Left lung (tissue), 14 donors: ENCODE measurements at places on chromosomes 16 and 17.

DNA sequence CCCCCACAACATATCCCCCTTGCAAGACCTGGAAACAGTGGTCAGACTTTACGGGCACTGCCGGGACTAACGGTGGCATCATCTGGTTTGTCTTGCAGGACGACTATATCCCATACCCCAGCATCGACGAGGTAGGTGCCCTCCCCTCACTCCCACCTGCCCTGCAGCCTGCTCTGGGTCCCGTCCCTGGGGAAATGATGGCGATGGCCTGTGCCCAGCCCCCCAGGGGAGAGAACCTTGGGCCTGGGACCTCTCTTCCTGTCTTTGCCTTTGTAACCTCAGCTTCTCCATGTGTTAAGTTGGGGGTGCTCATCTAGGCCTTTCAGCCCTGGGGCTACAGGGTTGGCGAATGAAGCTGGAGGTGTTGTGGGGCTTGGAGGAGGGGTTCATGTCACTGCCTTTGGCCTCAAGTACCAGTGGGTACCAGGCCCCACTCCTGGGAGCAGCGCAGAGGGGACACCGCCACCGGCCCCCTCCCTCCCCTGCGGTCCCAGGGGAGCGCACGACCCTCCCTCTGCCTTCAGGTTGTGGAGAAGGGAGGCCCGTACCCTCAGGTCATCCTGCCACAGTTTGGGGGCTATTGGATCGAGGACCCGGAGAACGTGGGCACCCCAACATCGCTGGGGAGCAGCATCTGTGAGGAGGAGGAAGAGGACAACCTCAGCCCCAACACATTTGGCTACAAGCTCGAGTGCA lies 99.9 kb downstream of the OR1D5 start:
- no peak for DNase-seq
- H3K4me1 ChIP-seq: peaks cover 7% of the 10 kb centered on the region
- H3K4me3 ChIP-seq: no peak overlapping the region
- no peak overlapping the region for H3K27ac ChIP-seq
- H3K36me3 ChIP-seq: no peaks in the 10 kb centered on the region

DNA sequence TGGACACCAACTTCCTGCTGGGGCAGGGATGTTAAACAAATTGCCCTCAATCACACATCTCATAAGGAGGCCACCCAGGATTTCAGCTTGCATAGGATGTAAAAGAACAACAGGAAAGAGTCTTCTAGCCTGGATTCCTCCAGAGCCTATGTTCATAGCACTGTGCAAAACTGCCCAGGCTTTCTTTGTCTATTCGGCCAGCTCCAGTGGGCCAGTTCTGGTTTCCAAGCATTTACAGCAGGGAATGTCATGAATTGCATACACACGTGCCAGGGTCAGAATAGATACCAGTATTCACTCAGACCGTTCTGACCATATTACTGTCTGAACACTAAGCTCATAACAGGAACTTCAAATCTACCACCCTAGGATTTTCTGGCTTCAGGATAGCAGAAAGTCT lies 273.2 kb downstream of the CDH8 start:
- no peaks in the 10 kb centered on the region for H3K4me1 ChIP-seq
- no peak overlapping the region for H3K27ac ChIP-seq

- H3K27ac ChIP-seq: peak overlapping the region; percentile 60
- no peaks in the 10 kb centered on the region for H3K36me3 ChIP-seq
- H3K27me3 ChIP-seq: no peaks in the 10 kb centered on the region
- peak; percentile 36 for DNase-seq
Measured at GRCh38 chr16:84718-85406, 6.8 kb downstream of the MPG start.

DNA sequence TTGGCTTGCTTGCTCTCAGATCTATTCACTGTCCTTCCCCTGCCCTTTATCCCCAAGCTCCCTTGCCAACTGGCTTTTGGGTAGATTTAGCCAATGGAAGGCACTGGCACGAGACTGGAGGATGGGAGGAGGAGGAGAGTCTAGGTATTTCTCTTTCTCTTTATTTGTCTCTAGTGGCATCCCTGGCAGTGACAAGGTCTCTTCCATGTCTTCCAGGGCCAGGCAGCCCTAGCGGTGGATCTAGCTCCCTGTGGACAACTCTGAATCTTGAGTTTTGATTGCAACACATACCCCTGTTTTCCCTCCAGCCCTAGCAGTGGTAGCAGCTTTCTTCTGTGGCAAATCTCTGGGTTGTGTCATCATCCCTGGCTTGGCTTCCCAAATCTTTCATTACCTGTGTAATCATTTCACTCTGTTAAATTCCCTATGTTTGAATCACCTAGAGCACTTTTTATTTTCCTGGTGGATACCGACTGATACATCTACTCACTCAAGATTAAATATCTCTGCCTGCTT lies 171.1 kb upstream of the IRX6 start:
- H3K36me3 ChIP-seq: no peaks in the 10 kb centered on the region
- no peaks in the 10 kb centered on the region for H3K27me3 ChIP-seq
- H3K27ac ChIP-seq: no peak overlapping the region
- H3K4me1 ChIP-seq: no peaks in the 10 kb centered on the region

- peak overlapping the region; percentile 58 for H3K27ac ChIP-seq
- peaks cover 25% of the 10 kb centered on the region for H3K4me1 ChIP-seq
- H3K4me3 ChIP-seq: no peak overlapping the region
- peak; percentile 73 for DNase-seq
- no peaks in the 10 kb centered on the region for H3K27me3 ChIP-seq
- H3K36me3 ChIP-seq: no peaks in the 10 kb centered on the region
Measured at GRCh38 chr16:11094075-11094856, 149.9 kb downstream of the CLEC16A start.

- no peak overlapping the region for H3K27ac ChIP-seq
- H3K36me3 ChIP-seq: no peaks in the 10 kb centered on the region
- no peaks in the 10 kb centered on the region for H3K27me3 ChIP-seq
- no peak for DNase-seq
Measured at GRCh38 chr17:54903375-54903774, 2.7 kb downstream of the TOM1L1 start.

DNA sequence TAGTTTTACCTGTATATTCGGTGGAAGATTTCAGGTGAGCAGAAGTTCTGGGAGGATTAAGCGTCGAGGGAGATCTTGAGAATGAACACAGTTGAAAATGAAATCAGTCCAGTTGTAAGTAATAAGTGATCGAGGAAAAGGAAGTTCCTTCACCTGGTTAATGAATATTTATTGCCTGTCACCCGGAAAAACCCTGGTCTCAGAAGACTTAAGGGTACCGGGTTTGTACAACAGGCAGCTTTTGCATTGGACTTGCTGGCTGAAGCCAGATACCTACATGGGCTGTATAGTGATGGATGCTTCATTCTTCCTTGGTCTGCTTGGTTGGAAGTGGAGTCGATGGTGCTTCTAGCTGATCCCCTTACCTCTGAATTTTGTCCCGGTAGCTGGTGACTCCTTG lies 72.7 kb downstream of the PRKCA start:
- no peaks in the 10 kb centered on the region for H3K4me1 ChIP-seq
- no peak overlapping the region for H3K4me3 ChIP-seq
- no peak overlapping the region for H3K27ac ChIP-seq
- no peaks in the 10 kb centered on the region for H3K27me3 ChIP-seq

DNA sequence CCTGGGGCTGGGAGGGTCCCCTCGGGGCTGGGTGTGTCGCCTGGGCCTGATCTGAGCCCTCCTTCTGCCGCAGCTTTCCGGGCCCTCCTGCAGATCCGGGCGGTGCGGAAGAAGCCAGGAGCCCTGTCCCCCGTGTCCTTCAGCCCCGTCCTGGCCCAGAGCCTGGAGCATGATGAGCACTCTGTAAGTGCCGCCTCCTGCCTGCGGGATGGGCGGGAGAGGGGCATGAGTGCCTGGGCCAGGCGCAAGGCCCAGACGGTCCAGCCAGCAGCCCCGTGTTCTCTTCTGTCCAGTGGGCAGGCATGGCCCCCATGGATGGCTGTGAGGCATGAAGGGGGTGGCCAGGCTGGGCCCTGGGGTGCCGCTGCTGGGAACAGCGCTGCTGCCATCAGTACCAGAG lies 16.0 kb upstream of the NUDT16L1 start:
- peak overlapping the region; percentile 13 for H3K27ac ChIP-seq
- peaks cover 4% of the 10 kb centered on the region for H3K4me1 ChIP-seq
- no peak overlapping the region for H3K4me3 ChIP-seq
- no peaks in the 10 kb centered on the region for H3K27me3 ChIP-seq

GRCh38 chr16:11750056-11750455 lies 7.4 kb upstream of the TXNDC11 start:
- no peaks in the 10 kb centered on the region for H3K36me3 ChIP-seq
- H3K27me3 ChIP-seq: no peaks in the 10 kb centered on the region
- no peak overlapping the region for H3K4me3 ChIP-seq
- no peak for DNase-seq
- no peak overlapping the region for H3K27ac ChIP-seq

DNA sequence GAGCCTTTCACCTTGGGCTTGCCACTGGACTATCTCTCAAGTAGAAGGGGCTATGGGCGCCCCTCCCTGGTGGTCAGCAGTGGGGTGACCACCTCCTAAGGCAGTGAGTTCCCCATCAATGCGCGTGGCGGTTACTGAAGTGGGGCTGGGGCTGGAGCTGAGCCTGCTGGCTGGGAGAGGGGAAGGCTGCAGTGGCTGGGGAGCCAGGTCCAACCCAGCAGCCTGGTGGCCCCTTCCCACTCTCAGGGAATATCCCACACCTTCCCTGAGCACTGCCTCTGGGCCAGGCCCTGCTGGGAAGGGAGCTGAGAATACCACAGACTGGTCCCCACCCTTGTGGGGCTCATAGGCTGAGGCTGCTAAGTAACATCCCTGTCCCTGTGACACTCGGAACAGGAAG lies 19.8 kb upstream of the MPRIP start:
- H3K27ac ChIP-seq: no peak overlapping the region
- peaks cover 15% of the 10 kb centered on the region for H3K4me1 ChIP-seq
- H3K27me3 ChIP-seq: no peaks in the 10 kb centered on the region
- no peak for DNase-seq
- no peak overlapping the region for H3K4me3 ChIP-seq
- H3K36me3 ChIP-seq: no peaks in the 10 kb centered on the region

- peaks cover 46% of the 10 kb centered on the region for H3K4me1 ChIP-seq
- H3K27ac ChIP-seq: no peak overlapping the region
- no peak for DNase-seq
Measured at GRCh38 chr16:79097166-79097565, 503.4 kb downstream of the MAF start.

DNA sequence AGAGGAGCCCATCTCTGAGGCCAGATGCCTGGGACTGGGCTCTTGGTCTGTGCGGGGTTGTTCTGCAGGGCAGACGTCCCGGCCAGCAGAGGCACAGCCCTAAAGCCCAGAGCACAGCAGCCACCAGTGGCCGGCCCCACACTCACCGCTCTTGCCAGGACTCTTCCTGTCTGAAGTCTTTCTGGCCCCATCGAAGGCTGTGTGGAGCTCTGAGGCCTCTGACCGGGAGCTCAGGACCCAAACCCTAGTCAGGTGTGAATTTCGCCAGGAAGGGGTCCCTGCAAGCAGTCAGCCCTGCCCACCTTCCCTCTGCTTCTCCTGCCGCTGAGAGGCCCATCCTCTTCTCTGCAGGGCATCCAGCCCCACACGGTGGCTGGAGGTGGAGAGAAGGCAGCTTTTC lies 10.7 kb downstream of the ACSF3 start:
- H3K4me3 ChIP-seq: no peak overlapping the region
- H3K27ac ChIP-seq: no peak overlapping the region
- no peaks in the 10 kb centered on the region for H3K4me1 ChIP-seq
- no peaks in the 10 kb centered on the region for H3K36me3 ChIP-seq
- no peak for DNase-seq
- H3K27me3 ChIP-seq: no peaks in the 10 kb centered on the region

DNA sequence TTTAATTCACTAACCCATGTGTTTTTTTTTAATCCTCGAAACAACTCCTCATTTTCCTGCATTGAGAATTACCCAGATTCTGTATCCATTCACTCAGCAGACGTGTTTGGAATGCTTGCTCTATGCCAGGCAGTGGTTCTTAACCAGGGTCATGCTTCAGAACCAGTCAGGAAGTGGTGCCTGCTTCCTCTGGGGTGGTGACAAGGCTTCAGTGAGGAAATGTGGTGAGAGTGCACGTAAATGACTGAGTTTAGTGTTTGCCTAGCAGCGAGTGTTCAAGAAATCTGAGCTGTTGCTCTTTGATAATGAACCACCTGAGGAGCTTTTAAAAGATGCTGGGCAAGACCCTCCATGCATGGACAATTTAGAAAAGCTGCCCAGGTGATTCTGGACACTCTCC lies 9.9 kb downstream of the ZFP90 start:
- H3K36me3 ChIP-seq: no peaks in the 10 kb centered on the region
- no peak overlapping the region for H3K27ac ChIP-seq
- no peaks in the 10 kb centered on the region for H3K4me1 ChIP-seq
- H3K4me3 ChIP-seq: no peak overlapping the region
- H3K27me3 ChIP-seq: no peaks in the 10 kb centered on the region

DNA sequence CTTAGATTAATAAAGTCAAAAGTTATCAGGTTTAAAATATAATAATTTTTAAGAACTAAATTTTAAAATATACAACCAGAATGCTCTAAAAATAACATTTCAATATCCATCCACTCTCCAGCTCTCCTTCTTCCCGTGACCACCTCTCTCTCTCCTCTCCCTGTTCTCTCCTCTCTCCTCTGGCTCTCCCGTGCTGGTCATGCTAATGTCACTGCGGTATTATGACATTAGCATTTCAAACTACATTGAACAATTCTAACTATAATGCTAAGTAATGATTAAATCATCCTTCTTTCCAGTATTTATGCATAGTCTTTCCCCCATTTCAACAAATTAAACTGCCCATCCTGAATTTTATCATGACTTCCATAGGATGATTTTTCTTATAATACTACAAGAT lies 154.7 kb downstream of the CEP112 start:
- H3K36me3 ChIP-seq: no peaks in the 10 kb centered on the region
- no peak overlapping the region for H3K27ac ChIP-seq
- H3K4me3 ChIP-seq: no peak overlapping the region
- DNase-seq: no peak

- no peaks in the 10 kb centered on the region for H3K4me1 ChIP-seq
- no peak overlapping the region for H3K4me3 ChIP-seq
- H3K36me3 ChIP-seq: no peaks in the 10 kb centered on the region
- H3K27me3 ChIP-seq: no peaks in the 10 kb centered on the region
- H3K27ac ChIP-seq: no peak overlapping the region
Measured at GRCh38 chr16:13435873-13436474, 484.0 kb upstream of the ERCC4 start.

DNA sequence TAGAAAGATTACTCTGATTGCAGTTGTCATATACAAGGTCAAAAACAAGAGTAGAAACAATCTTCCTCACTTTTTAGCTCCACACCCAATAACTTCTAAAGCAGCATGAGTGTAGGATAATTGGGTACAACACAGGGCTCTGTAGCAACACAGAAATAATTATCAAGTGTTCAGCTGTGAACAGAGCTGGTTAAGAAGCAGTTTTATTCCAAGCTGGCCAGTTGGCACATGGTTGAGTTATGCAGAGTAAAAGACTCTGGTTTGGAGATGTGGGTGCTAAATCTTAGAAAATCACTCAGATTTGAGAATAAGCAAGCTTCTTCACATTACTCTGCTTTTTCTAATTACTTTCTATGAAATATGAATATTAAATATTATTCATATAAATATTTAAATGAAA lies 118.5 kb downstream of the KIF2B start:
- no peaks in the 10 kb centered on the region for H3K27me3 ChIP-seq
- H3K36me3 ChIP-seq: no peaks in the 10 kb centered on the region
- H3K4me1 ChIP-seq: no peaks in the 10 kb centered on the region
- no peak overlapping the region for H3K4me3 ChIP-seq
- no peak overlapping the region for H3K27ac ChIP-seq
